ENCODE measurements at places on chromosomes 5 and 9.

DNA sequence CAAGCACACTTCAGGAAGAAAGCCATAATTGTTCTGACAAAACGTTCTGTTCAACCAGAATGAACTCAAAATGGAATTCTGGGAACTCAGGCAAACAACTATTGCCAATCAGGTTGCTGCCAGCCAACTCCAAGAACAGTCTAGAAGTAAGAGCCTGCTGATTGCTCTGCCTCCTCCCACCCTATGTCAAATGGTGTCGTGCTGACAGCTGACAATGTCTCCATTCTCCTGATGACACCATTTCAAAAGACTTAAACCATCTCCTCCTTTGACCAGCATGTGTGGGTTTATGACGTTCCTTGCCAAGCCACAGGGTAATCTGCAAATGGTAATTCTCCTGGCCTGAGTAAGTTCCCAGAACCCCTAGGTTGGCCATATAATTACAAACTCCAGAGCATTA, 21.9 kb upstream of the PLIN2 start:
- DNase-seq: no peak

GRCh38 chr5:14168793-14169262, 25.7 kb downstream of the TRIO start:
- no peak for DNase-seq

GRCh38 chr9:126558051-126558665, 55.6 kb upstream of the LMX1B start:
- peak; percentile 48 for DNase-seq

DNA sequence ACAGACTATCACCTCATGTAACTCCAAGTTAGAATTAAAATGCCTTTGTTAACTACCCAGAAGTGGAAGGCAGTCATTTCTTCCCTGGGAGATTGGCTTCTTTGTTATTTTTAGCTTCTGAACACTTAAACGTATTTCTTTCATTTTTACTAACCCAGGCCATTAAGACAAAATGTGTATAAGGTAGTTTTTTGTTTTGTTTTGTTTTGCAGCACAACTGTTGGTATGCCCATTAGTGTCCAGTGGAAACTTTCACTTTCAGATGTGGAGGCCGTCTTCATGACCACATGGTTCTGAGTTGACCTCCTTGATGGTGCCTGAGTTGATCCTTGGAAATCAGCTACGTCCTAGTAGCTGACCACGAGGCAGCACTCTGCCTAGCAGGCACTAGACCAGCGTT, 264.6 kb upstream of the ZNF608 start:
- no peak for DNase-seq

- no peak for DNase-seq
Observed at GRCh38 chr5:154319736-154320135, 126.1 kb upstream of the SAP30L start.

- peak; percentile 29 for DNase-seq
Observed at GRCh38 chr5:1008451-1009358, at the start of gene NKD2. NKD2 (plus strand) TSS chr5:1008802; CDS start chr5:1009058, 256 bp downstream.

- DNase-seq: no peak
Observed at GRCh38 chr9:136246849-136247550, 1.4 kb upstream of the QSOX2 start.

DNA sequence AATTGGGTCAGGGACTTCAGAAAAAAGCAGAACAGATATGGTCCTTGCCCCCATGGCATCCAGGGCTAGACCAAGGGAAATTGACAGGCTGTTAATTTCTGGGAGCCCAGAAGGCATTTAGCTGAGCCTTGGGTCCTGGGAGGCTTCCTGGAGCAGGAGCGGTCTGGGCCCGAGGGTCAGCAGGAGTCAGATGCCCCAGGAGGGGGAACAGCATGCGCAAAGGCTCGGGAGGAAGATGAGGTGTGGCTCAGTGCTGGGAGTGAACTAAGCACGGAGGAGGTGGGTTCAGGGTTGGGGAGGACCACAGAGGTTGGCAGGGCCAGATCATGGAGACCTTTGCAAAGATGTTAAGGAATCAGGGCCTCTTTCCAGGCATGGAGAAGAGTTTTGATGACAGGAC, 48.2 kb upstream of the NEURL1B start:
- DNase-seq: no peak

DNA sequence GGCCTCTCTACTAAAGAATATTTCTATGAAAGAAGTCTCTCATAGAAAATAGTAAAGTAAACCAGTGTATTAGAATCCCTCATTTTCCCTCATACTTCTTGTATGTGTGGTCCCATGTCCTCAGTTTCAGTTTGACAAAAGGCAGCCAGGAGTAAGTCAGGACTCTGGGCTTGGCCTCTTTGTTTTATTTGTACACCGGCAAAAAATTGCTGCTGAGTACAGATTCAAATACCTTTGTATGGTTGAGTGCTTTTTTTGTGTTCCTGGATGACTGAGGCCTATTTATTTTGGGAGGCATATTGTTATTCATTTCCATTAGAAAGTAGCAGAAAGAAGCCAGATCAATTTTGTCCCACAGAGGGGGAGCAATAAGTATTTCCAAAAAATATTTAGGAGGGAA, 47.3 kb upstream of the CEP78 start:
- DNase-seq: no peak

- no peak for DNase-seq
Observed at GRCh38 chr9:112772215-112772509, 21.6 kb downstream of the SNX30 start.

DNA sequence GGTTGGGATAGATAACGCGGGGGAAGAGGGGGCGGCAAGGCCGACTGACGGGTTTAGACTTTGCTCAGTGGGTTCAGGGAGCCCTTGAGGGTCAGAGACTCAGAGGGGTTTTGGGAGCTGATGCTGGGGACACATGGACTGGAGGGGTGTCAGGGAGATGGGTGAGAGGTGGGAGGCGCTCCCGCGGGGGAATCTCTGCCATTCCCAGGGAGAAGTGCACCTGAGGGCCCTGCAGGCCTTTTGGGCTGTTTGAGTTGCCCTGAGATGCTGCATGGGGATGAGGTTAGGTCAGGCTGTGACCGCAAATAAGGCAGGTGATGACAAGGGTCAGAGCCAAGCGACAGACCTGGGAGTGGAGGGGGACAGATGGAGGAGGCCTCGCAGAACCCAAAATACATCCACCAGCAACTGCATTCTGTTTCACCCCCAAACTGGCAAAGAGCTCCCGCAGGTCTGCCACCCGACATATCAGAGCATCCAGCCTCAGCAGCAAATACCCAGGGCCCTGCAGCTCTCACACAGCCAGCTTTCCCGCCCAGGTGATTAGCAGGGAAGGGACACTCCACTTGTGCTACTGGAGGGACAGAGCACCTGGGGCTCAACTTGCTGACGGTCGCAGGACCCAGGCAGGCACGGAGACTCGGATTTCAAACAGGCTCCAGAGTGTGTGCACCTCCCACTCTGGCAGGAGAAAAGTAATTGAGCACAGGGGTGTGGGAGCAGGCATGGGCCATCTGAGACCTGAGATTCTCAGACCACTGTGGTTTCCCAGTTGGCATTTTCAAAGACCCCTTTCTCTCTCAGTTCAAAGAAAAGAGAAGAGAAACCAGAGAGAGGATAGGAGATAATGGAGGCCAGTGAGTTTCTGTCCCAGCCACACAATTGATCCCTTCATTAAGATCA, 26.4 kb downstream of the TMOD1 start:
- no peak for DNase-seq

DNA sequence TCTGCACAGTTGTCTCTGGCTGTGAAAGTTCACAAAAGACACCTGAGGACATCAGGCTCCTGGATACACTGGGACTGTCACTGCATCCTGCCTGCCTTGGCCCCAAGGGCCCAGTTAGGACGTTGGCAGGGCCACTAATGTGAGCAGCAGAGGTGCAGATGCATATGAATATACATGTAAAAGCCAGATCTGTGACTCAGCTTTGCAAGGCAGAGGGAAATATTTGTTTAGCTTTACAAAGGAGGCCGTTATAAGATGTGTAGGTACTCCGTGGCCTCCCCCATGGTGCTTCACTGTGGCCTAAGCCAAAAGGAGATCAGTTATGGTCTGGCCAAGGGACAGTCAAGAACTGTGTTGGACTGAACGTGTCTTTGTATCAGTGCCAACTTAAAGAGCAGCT, 4.1 kb upstream of the C1QTNF3 start:
- DNase-seq: no peak

GRCh38 chr5:149796030-149796429, 65.9 kb downstream of the PPARGC1B start:
- no peak for DNase-seq

- DNase-seq: peak; percentile 5
Observed at GRCh38 chr9:76835571-76836283, 70.2 kb downstream of the PRUNE2 start.

DNA sequence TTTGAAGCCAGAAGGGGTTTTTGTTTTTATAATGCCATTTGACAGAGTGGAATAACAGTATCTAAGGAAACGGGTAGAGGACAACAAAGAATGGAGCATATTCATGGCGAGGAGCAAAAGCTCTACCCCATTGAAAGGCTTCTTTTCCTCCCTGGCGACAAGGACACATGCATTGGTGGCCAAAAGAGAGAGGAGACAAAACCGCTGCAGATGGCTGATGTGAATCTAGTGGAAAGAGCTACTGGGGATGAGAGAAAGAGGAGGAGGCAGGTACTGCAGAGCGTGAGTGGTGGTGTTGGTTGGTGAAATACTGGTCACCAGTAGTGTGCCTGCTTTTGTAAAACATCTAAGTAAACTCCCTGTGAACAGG, 491 bp downstream of the APC start:
- no peak for DNase-seq

GRCh38 chr9:34547960-34548611, 25.3 kb upstream of the ENHO start:
- no peak for DNase-seq

- no peak for DNase-seq
Observed at GRCh38 chr9:22285066-22285465, 161.6 kb upstream of the DMRTA1 start.

DNA sequence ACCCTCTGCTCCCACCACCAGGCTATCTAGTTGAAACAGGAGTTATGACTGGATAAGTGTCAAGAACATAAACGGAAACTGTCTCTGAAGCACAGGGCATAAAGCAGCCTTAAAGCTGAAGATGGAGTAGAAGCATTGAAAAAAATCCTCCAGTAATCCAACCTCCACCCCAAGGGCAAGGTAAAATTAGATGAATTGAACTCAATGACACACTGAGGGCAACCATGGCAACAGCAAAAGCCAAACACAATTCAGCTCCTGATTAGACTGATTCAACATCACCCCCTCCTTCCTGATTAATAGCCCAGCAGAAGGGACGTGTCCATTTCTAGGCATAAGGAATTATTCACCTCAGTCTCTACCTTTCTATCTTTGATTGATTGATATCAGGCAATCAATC, 183.2 kb upstream of the MAP3K1 start:
- no peak for DNase-seq

GRCh38 chr9:76351006-76351405, 43.2 kb downstream of the RFK start:
- DNase-seq: no peak

GRCh38 chr5:139443831-139444453, 4.6 kb upstream of the DNAJC18 start:
- no peak for DNase-seq

DNA sequence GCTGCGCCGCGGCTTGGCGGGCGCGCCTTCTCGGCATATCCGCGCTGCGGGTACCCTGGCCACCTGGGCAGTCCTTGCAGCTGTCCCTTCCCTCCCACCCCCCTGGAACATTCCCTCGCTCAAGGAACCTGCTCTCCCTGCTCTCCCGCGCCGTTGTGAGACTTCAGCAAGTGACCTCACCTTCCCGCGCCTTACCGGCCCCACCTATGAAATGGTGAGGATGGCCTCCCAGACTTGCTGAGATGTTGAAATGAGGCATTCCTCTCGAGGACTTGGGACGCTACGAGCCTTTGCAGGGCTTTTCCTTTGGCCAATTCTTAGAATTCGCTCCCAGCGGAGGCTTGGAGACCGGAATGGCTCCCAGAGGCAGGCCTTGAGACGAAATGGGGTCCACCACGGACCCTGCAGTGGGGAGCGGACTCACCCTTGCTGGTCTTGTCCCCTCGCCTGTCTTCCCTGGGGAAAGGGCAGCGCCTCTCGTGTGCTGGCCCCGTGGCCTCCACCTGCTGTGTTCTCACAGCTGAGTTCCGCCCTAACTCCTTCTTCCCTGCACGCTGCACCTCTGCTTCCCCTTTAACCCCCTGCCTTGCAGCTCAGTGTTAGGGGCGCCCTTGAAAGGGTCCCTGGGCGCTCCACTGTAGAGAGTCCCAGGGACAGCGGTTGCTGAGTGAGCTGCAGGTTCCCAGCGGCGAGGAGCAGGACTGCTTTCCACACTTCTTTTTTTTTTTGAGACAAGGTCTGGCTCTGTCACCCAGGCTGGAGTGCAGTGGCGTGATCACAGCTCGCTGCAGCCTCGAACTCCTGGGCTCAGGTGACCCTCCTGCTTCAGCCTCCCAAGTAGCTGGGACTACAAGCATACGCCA, 907 bp downstream of the HMCN2 start:
- DNase-seq: no peak

GRCh38 chr5:52693280-52693679, 94.4 kb upstream of the ITGA1 start:
- no peak for DNase-seq

DNA sequence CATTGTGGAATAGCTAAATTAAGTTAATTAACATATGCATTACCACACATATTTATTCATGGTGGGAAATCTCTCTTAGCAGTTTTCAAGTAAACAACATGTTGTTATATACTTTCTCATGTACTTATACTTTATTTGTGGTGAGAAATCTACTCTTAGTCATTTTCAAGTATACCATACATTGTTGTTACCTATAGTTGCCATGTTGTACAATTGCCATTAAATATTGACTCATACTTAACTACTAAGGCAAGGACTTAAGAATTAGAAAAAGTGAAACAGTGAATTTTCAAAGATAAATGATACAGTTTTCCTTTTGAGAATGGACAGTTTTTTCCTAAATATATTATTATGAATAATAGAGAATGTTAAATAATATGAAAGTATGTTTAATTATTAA, 27.7 kb downstream of the UGCG start:
- no peak for DNase-seq

DNA sequence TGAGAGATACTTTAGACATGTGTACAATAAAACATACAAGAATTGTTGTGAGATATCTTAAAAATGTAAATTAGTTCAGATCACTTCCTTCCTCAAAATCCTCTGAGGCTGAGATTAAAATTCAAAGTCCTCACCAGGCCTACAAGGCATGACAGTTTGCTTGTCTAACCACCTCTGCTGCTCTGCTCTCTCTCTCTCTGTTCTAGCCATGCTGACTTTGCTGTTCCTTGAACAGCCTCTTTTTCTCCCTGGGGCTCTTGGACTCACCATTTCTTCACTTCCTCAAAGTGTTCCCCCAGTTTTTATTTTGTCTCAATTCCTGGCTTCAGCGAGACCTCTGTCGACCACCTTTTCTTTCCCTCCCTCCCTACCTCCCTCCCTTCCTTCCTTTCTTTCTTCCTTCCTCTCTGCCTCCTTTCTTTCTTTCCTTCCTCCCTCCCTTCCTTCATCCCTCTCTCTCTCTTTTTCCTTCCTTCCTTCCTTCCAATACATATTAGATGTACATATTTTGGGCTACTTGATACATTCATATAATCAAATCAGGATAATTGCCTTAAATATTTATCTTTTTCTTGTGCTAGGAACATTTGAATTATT, 27.0 kb downstream of the CATSPER3 start:
- DNase-seq: no peak
